Central memory CD4-positive, alpha-beta T cell (primary cell): ENCODE measurements at places on chromosomes 6 and 20.

DNA sequence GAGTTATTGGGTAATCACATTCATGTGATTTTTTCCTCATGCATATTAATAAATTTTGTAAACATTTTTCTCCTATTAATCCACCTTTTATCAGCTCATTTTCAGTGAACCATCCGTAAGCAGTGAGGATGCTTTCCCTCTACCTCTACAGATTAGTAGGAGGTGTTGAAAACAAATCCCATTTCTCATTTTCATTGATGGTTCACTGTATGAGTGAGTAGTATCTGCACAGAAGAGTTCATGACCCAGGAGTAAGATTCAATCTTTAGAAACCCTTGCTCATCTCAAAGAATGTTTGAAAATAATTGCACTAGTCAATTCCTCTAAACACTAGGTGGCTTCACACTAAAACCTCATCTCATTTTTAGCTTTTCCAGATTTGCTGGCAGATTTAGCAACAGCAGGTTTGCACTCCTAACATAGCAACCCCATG is 440.0 kb downstream of the HAO1 start:
- no peak for DNase-seq

DNA sequence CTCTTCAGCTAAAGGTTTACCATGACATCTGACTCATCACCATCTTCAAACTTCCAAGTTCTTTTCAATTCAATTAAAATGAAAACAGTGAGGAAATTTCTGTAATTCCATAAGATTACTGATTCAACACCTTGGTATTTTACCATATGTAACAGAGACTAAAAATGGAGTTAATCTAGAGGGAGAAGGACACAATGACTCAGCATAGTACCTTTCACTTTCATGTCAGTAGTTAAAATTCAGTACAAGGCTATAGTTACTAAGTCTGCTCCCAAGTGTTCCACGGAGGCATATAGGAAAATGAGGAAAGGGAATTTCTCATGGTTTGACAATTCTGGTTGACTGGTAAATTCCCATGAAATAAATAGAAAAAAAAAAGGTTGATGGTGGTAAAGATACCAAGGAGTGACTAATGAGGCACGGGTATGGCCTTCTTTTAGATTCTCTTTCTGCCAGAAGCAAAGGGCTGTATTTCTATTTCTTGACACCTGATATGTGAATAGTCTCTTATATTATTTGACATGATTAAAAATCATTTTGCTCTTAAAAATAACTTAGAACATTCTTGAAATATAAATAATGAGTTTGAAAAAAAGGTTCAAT is 526.7 kb upstream of the ADGRB3 start:
- DNase-seq = no peak

- DNase-seq = no peak
These were observed 24.5 kb downstream of the MAP3K5 start for GRCh38 chr6:136767570-136768309.

GRCh38 chr6:48919555-48919954 is 543.5 kb downstream of the MMUT start:
- DNase-seq = no peak

- no peak for DNase-seq
These were observed 37.5 kb downstream of the YTHDF1 start for GRCh38 chr20:63178446-63178820.

GRCh38 chr20:48102076-48102787 is 317.0 kb upstream of the SULF2 start:
- DNase-seq = no peak

DNA sequence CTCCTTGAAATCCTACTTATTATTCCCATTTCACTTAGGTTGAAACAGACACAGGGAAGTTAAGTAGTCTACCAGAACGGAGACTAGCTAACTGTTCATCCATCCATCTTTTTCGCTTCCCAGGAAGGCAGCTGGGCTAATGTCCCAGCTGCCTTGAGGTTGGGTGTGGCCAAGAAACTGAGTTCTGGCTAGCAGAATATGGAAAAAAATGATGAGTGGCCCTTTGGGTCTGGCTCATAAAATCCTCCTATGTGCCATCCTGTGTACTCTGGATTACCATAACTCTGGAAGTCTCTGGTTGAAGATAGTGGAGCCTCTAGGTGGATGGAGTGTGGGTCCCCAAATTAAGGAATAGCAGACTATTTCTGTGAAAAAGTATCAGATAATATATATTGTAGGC is 206.2 kb downstream of the HIVEP2 start:
- no peak for DNase-seq

- no peak for DNase-seq
These were observed 296.4 kb upstream of the CDH4 start for GRCh38 chr20:60955706-60956105.

GRCh38 chr20:44593751-44594150 is 11.4 kb downstream of the PKIG start:
- no peak for DNase-seq

DNA sequence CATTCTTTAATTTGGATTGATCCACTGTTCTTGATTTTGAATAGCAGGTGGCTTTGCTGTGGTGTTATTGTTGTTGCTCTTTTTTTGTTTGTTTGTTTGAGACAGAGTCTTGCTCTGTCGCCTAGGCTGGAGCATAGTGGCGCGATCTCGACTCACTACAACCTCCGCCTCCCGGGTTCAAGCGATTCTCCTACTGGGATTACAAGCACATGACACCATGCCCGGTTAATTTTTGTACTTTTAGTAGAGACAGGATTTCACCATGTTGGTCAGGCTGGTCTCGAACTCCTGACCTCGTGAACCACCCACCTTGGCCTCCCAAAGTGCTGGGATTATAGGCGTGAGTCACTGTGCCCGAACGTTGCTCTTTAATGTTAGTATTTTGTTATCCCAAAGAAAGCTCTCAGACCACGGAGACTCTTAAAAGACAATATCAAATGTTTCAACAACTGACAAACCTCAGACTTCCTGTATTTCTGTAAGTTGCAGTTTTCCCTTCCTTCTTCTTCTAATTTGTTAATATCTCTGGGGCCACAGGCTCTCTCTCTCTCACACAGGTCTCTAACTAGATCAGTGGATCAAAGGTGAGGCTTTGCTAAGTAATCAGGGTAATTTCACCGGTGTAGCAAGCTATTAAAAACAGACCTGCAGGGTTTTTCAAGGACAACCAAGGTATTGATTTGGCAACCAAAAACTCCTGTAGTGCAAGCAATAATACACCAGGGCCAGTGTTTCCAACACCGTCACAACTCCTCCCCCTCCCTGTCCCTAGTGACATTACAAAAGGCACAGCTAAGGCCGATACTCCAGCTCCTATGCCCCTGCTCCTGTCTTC is 48.8 kb upstream of the ZNF217 start:
- DNase-seq = peak; percentile 52

GRCh38 chr20:32792316-32792715 is 27.4 kb upstream of the MAPRE1 start:
- peak; percentile 22 for DNase-seq

GRCh38 chr6:55822815-55823214 is 52.6 kb downstream of the BMP5 start:
- no peak for DNase-seq

DNA sequence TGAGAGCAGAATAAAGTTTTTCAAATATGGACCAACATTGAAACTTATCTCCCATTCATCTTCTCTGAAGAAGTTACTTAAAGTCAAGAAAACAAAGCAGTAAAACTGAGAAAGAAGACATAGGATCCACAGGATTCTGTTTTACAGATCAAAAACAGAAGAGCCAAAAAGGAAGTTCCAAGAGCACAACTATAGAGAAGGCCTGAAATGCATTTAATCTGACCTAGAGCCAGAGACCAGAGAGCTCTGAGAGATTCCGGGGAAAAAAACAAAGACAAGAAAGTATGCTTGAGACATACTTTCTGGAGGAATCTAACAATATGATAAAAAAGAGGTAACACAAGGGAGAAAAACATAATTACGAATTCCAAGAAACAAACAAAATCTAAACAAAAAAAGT is 26.1 kb downstream of the SRPK1 start:
- DNase-seq = no peak

GRCh38 chr6:71523548-71523947 is 234.9 kb downstream of the OGFRL1 start:
- no peak for DNase-seq
